ENCODE measurements at places on chromosomes 6 and 20.

GRCh38 chr6:56831334-56831733, 123.6 kb upstream of the BEND6 start:
- H3K4me3 ChIP-seq = no peak overlapping the region
- no peaks in the 10 kb centered on the region for H3K36me3 ChIP-seq
- H3K27me3 ChIP-seq = peaks cover 9% of the 10 kb centered on the region
- no peaks in the 10 kb centered on the region for H3K4me1 ChIP-seq
- no peak for DNase-seq
- H3K27ac ChIP-seq = no peak overlapping the region

- no peak for DNase-seq
- H3K4me1 ChIP-seq = peaks cover 36% of the 10 kb centered on the region
- H3K36me3 ChIP-seq = no peaks in the 10 kb centered on the region
Observed at GRCh38 chr6:37994223-37994622, 174.7 kb downstream of the ZFAND3 start.

GRCh38 chr6:14383393-14384174, 266.0 kb downstream of the CD83 start:
- no peak overlapping the region for H3K27ac ChIP-seq
- no peak overlapping the region for H3K4me3 ChIP-seq
- H3K4me1 ChIP-seq = peaks cover 43% of the 10 kb centered on the region
- H3K27me3 ChIP-seq = no peaks in the 10 kb centered on the region
- H3K36me3 ChIP-seq = no peaks in the 10 kb centered on the region
- DNase-seq = no peak

- DNase-seq = peak; percentile 41
- H3K36me3 ChIP-seq = peaks cover 6% of the 10 kb centered on the region
- H3K27me3 ChIP-seq = no peaks in the 10 kb centered on the region
- peak overlapping the region; percentile 59 for H3K27ac ChIP-seq
- H3K4me3 ChIP-seq = no peak overlapping the region
Observed at GRCh38 chr6:7154341-7155139, 46.8 kb downstream of the RREB1 start.

DNA sequence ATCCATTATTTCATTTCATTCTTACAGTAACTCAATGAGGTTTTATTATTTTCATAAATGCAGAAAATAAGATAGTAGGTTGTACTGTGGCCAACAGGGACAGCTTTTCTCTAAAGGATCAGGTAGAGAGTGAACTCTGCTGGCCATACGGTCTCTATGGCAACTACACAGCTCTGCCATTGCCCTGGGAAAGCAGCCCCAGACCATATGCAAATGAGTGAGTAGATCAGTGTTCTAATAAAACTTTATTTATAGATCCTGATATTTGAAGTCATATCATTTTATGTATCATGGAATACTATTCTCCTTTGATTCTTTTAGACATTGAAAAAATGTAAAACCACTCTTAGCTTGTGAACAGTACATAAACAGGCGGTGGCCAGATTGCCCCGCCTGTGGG, 192.5 kb upstream of the RREB1 start:
- no peak overlapping the region for H3K4me3 ChIP-seq
- DNase-seq = no peak
- H3K4me1 ChIP-seq = peaks cover 31% of the 10 kb centered on the region
- H3K27ac ChIP-seq = no peak overlapping the region

DNA sequence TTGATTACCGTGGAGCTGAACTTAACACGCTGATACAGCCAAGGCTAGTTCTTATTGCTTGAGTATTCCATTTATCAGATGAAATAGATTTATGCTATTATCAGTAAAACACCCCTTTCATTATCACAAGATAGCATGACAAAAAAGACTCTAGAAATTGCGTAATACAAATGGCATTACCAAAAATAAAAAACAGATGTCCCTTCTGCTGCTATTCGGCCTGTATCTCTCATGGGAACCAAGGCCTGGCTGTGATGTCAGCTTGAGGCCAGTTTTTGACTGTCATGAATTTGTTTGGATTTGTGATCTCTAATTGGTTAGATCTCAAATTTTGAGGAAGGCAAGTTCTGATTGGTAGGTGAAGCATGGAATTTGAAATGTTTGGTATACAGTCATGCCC, 25.2 kb downstream of the MEI4 start:
- DNase-seq = no peak
- H3K27ac ChIP-seq = no peak overlapping the region
- no peaks in the 10 kb centered on the region for H3K27me3 ChIP-seq

DNA sequence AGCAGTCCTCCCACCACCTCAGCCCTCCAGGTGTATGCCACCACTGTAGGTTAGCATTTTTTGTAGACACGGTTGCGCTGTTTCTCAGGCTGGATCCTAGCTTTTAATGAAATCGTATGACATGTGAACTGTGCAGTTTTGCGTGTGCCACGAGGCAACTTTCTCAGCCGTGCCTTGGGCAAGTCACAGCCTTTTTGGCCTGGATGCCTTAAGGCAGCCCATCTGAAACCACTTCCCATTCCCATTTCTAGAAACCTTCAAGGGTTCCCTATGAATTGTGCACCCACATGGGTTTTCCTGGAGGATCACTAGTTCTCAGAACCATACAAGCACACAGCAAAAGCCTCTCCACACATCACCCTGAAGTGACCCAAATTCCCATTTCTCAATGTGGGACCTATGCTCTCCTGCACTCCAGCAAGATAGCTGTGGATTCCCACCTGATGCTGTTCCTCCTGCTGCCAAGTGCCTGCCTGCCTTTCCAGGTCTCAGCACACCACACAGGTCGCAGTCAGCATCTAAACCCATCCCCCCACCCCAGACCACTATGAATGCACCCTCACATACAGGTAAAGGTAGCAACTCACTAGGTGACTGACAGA, 28.9 kb downstream of the SNX5 start:
- H3K4me3 ChIP-seq = no peak overlapping the region
- H3K27me3 ChIP-seq = no peaks in the 10 kb centered on the region
- DNase-seq = no peak

DNA sequence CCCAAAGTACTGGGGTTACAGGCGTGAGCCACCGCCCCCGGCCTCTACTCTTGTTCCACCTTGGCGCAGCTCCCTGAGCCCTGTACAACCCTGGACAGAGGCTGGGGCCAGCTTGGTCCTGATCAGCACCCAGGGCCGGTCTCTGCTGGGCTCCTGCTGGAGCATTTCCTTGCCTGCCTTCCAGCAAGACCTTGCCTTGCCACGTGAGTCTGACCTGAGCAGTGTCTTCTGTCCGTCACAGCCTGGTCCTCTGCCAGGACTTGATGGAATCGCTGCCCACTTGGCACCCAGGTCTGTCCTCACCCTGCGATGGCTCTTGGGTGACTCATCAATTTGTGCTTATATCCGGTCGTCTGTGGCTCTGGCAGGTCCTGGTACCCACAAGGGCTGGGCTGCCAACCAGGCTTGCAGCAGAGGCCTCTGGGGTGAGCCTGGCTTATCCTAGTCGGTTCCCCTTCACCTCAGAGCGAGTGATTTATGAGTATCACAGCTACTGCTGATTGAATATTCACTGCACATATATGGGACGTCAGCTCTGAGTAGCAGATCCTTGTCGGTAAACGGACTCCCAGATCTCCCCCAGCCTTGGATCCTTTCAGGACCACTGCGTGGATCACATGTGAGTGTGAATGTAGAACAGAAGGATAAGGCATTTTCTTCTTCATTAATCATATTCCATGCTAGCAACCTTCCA, 10.1 kb upstream of the SULF2 start:
- H3K27me3 ChIP-seq = peaks cover 2% of the 10 kb centered on the region
- no peak for DNase-seq

- no peak overlapping the region for H3K4me3 ChIP-seq
- H3K27me3 ChIP-seq = no peaks in the 10 kb centered on the region
- no peak for DNase-seq
- H3K4me1 ChIP-seq = no peaks in the 10 kb centered on the region
Observed at GRCh38 chr20:37142708-37143107, 36.4 kb upstream of the RPN2 start.
